Activated CD8-positive, alpha-beta T cell treated with anti-CD3 and anti-CD28 coated beads, Interleukin-2, amount 10 ng/mL, durations not matched to agents 7 days and 5 days (primary cell): ENCODE measurements at places on chromosomes 12 and 14.

DNA sequence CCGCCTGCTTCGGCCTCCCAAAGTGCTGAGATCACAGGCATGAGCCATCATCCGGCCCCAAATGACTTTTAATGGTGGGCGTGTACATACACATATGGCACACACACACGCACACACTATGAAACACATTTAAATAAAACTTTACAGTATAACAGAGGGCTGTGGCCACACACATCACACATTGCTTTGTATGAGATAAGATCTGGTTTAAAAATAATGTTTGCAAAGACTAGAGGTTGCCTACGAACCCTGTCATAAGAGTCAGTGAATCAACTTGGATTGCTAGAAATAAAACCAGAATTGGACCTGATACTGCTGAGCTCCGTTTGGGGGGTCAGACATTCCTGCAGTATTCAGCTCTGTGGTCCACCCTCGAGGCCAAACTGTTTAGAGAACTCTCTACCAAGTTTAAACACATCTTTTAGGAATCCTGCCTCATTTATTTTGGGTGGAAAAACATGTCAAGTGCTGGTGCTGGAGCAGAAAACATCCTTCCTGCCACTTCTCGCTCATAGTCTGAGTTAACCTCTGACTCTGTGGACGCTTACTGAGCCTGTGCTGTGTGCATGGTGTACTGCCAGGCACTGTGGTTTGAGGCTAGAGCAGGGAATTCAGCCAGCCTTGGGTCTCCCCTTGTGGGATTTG is 47.8 kb upstream of the EML1 start:
- peaks cover 6% of the 10 kb centered on the region for H3K27me3 ChIP-seq
- no peak overlapping the region for H3K4me3 ChIP-seq
- peaks cover 9% of the 10 kb centered on the region for H3K4me1 ChIP-seq

DNA sequence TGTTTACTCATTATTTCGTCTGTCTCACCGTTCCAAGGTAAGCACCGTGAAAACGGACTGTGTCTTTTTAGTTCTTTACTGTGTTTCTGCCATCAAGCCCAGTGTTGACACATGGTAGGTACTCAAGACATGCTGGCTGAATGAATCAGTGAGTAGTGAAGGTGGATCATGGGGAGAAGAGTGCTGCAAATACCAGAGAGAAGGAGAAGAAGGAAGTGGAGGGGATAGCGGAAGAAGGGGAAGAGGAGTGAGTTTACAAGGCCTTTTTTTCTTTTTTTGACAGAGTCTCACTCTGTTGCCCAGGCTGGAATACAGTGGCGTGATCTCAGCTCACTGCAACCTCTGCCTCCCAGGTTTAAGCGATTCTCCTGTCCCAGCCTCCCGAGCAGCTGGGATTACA is 54.6 kb downstream of the ETV6 start:
- H3K4me3 ChIP-seq: no peak overlapping the region
- no peak for DNase-seq
- H3K27ac ChIP-seq: no peak overlapping the region
- peaks cover 7% of the 10 kb centered on the region for H3K4me1 ChIP-seq
- H3K36me3 ChIP-seq: no peaks in the 10 kb centered on the region
- no peaks in the 10 kb centered on the region for H3K27me3 ChIP-seq

DNA sequence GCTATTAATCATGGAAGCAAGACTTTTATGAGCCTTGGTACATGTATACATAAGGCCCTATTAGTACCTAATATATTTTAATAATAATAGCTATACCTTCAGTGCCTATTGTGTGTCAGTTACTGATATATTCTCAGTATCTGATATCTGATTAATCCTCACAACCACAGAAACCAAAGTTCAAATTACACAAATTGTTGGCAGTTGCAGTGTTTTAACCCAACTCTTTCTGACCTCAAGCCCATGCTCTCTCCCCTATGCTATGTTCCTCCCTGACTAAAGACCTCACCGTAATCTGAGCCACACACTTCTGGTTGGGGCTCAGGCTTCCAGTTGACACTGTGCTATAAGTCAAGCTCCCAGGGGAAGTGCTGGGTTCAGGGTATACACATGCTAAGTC is 214.4 kb downstream of the SPTSSA start:
- H3K36me3 ChIP-seq: no peaks in the 10 kb centered on the region
- H3K27ac ChIP-seq: no peak overlapping the region
- no peak for DNase-seq
- no peaks in the 10 kb centered on the region for H3K4me1 ChIP-seq

GRCh38 chr12:63816031-63816430 is 28.5 kb upstream of the SRGAP1 start:
- H3K4me1 ChIP-seq: peaks cover 17% of the 10 kb centered on the region
- H3K27me3 ChIP-seq: peaks cover 5% of the 10 kb centered on the region
- no peak overlapping the region for H3K4me3 ChIP-seq
- DNase-seq: no peak
- no peaks in the 10 kb centered on the region for H3K36me3 ChIP-seq

DNA sequence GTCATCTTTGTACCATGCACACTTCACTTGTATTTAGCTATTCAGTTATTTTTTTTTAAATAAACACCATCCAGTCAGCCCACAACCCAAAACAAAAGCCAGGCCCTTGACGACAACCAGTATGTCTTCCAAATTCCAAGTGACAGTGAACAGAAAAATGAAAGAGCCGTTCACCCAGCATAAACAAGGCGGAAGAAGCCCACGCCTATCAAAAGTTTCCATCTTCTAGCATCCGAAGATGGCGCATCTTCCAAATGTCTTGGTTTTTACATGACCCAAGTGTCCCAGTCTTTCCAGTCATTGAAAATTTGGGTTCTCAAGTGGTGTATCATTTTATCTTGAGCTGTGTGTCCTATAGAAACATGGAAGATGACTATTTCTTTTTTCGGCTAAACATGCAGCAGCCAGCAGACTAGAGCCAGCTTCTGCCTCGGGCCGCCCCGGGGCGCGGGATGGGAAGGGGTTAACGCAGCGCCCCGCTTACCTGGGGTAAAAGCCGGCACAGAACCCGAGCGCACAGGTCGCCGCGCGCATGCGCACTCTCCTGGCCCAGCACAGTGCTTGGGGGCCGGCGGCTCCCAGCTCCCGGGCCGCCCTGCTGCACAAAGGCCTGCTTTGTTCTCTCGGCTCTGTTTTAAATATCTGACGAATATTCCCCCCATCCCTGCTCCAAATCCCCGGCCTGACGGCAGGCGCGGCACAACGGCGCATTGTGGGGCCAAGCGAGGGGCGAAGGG is 164.8 kb downstream of the ZFP36L1 start:
- H3K36me3 ChIP-seq: no peaks in the 10 kb centered on the region
- peak; percentile 47 for DNase-seq
- peaks cover 16% of the 10 kb centered on the region for H3K27me3 ChIP-seq
- H3K4me3 ChIP-seq: peak overlapping the region; percentile 65

DNA sequence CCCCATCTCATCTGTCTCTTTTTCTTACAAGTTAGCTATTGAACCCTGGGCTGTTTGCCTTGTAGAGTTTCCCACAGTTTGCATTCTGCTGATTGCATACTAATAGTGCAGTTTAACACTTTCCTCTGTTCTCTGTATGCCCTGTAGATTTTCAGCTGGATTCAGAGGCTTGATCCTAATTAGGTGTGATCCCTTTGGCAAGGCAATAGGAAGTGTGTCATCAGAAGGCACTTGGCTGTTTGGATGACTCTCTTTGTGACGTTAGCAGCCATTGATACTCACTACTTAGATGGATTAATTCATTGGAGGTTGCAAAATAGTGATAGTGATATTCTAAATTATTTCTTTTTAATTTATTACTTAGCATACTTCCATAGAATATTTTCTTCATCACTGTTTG is 33.6 kb downstream of the FUT8 start:
- no peak overlapping the region for H3K4me3 ChIP-seq
- H3K27ac ChIP-seq: no peak overlapping the region
- DNase-seq: no peak
- H3K4me1 ChIP-seq: peaks cover 43% of the 10 kb centered on the region
- peaks cover 63% of the 10 kb centered on the region for H3K36me3 ChIP-seq
- H3K27me3 ChIP-seq: no peaks in the 10 kb centered on the region

DNA sequence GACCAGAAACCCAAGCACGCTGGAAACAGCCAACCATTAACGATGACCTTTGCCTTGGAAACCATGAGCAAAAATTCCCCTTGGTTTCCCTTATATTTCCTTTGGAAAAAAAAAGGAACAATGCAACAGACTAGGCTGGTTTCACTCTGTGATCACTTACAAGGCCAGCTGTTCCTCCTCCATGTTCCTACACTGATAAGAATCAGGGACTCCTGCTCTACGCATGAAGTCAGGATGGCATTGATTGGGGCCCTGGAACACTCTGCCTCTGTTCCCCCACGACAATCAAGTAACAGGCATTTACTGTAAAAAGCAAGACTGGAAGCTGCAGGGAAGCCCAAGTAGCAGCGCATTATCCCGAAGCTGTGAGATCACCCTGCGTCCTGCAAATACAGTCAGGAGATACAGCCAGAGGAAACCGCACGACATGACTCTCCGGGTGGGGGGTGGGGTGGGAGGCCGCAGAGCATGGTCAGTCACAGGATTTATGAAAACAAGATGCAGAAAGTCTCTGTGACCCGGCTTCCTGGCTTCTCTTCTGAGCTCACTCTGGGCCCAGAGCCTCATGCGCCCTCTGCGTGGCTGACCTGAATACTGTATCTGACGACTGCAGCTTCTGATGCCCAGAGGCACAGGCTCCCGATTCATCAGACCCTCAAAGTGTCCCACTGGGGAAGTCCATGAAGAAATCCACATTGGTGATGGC is 31.1 kb downstream of the SSH1 start:
- peaks cover 44% of the 10 kb centered on the region for H3K36me3 ChIP-seq
- DNase-seq: no peak
- no peak overlapping the region for H3K4me3 ChIP-seq
- H3K27ac ChIP-seq: peak overlapping the region; percentile 51
- H3K27me3 ChIP-seq: no peaks in the 10 kb centered on the region
- peaks cover 74% of the 10 kb centered on the region for H3K4me1 ChIP-seq

- peaks cover 5% of the 10 kb centered on the region for H3K27me3 ChIP-seq
- DNase-seq: no peak
- H3K27ac ChIP-seq: no peak overlapping the region
- no peaks in the 10 kb centered on the region for H3K4me1 ChIP-seq
- no peak overlapping the region for H3K4me3 ChIP-seq
- H3K36me3 ChIP-seq: no peaks in the 10 kb centered on the region
Measured at GRCh38 chr12:104166465-104166864, 28.5 kb upstream of the NFYB start.

DNA sequence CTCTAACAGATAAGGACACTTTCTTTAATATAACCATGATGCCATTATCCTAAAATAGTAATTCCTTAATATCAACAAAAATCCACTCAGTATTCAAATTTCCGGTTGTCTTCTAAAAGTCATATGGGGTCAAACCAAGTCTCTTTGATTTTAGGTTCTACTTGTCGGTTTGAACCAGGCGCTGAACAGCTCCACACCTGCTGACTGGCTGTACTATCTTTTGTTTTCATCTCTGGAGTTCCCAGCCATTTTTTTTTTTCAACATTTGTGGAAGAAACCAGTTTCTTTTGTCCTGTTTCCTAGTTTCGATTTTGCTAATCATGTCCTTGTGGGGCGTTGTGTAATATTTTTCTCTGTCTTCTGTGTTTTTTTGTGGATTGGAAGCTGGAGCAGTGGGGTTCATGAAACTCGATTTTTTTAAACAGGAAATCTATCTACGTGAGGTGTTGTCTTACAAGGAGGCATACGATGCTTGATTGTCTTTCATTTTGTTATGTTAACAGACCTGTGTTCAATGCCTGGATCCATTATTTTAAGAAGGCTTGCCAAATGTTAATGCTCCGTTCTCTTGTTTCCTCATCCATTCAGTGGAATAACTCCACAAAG is 50.2 kb downstream of the FZD10 start:
- no peaks in the 10 kb centered on the region for H3K36me3 ChIP-seq
- DNase-seq: no peak
- H3K4me1 ChIP-seq: no peaks in the 10 kb centered on the region
- no peaks in the 10 kb centered on the region for H3K27me3 ChIP-seq
- H3K27ac ChIP-seq: no peak overlapping the region

DNA sequence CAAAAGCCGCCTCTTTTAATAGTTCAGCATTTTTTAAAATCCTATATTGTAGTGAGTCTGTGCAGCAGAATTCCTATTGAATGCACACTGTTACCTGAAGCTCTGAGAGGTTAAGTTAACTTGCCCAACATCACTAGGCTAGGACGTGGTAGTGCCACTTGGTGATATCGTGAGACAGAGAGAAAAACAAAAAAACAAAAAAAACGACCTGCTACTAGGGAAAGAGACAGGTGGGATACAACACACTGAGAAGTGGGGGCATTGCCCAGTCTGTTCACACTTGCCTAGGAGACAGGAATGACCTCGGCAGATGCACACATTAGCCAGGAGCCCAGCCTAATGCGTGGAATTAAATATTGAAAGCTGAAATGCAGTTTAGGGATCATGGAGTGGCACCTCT is 129.7 kb upstream of the CCND2 start:
- H3K36me3 ChIP-seq: peaks cover 7% of the 10 kb centered on the region
- peak overlapping the region; percentile 83 for H3K27ac ChIP-seq
- peak overlapping the region; percentile 45 for H3K4me3 ChIP-seq
- peak; percentile 48 for DNase-seq

- peaks cover 39% of the 10 kb centered on the region for H3K27me3 ChIP-seq
- no peak for DNase-seq
- H3K27ac ChIP-seq: no peak overlapping the region
- no peaks in the 10 kb centered on the region for H3K36me3 ChIP-seq
- H3K4me1 ChIP-seq: peaks cover 4% of the 10 kb centered on the region
Measured at GRCh38 chr14:21049271-21049673, 7.1 kb downstream of the RNASE7 start.

GRCh38 chr12:98308141-98308540 is 207.2 kb upstream of the TMPO start:
- no peaks in the 10 kb centered on the region for H3K4me1 ChIP-seq
- DNase-seq: no peak
- H3K27me3 ChIP-seq: peaks cover 3% of the 10 kb centered on the region
- no peaks in the 10 kb centered on the region for H3K36me3 ChIP-seq
- no peak overlapping the region for H3K27ac ChIP-seq

DNA sequence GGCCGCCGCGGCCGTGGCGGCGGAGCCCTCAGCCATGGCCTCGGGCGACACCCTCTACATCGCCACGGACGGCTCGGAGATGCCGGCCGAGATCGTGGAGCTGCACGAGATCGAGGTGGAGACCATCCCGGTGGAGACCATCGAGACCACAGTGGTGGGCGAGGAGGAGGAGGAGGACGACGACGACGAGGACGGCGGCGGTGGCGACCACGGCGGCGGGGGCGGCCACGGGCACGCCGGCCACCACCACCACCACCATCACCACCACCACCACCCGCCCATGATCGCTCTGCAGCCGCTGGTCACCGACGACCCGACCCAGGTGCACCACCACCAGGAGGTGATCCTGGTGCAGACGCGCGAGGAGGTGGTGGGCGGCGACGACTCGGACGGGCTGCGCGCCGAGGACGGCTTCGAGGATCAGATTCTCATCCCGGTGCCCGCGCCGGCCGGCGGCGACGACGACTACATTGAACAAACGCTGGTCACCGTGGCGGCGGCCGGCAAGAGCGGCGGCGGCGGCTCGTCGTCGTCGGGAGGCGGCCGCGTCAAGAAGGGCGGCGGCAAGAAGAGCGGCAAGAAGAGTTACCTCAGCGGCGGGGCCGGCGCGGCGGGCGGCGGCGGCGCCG is 381 bp downstream of the YY1 start:
- peaks cover 52% of the 10 kb centered on the region for H3K4me1 ChIP-seq
- peak; percentile 51 for DNase-seq
- peaks cover 62% of the 10 kb centered on the region for H3K36me3 ChIP-seq
- peak overlapping the region; percentile 84 for H3K4me3 ChIP-seq
- peak overlapping the region; percentile 86 for H3K27ac ChIP-seq
